HCT116 (cell line): ENCODE measurements at places on chromosomes 11 and 22. TPM values are rescaled to one million over a fixed set of nuclear protein-coding genes. Genes with fewer than 3 reads are reported as not detected.

Gene TRIM29
- total RNA-seq: 0.54 TPM

DNA sequence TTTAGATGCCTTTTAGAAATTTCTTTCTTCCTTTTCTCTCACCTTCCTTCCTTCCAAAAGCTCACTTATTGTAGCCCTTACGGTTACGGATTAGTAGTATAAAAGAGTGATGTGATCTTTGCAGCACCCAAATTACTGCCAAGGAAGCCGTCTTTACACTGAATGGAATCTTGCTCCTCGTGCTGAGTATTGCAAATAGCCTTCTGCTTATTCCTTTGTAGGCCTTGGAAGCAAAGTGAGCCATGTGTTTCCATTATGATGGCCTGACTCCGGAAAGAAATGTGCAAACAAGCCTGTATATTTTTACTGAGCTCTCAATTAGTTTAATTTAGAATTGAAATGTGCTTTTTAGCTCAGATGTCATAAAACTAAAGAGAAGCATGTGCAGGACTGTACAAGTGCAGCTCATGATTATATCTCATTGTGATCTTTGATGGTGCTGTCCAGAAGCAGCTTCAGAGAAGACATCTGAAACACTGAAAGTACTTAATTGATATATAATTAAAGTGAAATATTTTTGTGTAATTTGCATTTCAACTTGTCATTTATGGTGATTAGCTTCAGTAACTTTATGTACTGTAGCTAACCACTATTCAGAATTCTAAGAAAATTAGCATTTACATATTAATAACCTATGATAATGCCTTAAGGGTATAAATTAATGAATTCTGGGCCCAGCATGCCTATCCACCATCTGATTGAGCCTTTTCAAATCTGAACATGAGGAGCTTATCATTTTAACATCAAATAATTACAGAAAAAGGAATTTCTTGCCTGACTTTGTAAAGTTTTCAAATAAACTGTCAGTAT is 129.3 kb downstream of the GRIA4 start:
- H3K4me3 ChIP-seq: no peak overlapping the region
- DNase-seq: no peak

Gene HOATZ
- total RNA-seq: not detected

DNA sequence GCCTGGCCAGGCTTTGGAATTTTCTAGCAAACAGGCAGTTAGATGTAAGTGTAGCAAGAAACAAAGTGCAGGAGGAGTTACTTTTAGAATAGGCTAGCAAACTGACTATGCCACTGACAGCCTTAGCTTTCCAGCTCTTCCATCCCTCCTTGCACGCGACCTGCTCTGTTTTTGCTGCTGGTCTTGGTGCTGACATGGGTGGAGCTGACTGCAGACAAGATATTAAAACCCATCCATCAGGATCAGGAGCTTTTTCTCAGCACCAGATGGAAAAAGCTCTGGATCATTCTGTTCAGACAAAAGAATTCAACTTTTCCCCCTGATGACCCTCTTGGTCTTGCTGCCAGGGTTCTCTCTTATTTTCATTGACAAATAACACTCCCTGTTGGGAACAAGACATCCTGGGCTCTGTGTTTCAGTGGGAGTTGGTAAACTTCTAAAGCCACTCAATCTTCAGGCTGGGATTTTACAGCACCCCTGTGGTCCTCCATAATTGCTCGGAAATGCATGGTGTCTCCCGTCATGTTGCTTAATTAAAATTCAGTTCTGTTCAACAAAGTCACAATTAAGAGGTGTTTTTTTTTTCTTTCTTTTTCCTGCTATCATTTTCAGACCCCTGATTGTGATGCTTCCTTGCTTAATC is 240.0 kb upstream of the LARGE1 start:
- H3K4me3 ChIP-seq: no peak overlapping the region
- H3K27me3 ChIP-seq: no peaks in the 10 kb centered on the region
- H3K27ac ChIP-seq: no peak overlapping the region
- H3K4me1 ChIP-seq: no peaks in the 10 kb centered on the region
- no peak for DNase-seq

DNA sequence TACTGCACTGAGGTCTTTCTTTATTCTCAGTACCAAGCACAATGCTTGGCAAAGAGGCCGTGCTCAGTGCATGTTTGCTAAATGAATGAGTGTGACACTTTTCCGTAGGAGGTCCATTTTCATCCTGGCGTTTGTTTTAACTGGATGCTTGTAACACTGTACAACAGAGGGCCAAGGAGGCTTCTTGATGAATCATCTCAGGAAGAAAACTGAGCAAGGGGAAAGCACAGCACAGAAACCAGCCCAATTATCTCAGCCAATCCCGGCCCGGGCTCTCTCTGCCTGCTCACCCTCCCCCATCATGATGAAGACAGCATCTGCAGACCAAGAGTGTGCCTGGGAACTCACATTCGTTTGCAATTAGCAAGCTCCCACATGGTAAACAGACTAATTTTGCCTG is 570.3 kb downstream of the OPCML start:
- H3K36me3 ChIP-seq: no peaks in the 10 kb centered on the region
- no peaks in the 10 kb centered on the region for H3K27me3 ChIP-seq
- DNase-seq: no peak
- no peak overlapping the region for H3K27ac ChIP-seq

DNA sequence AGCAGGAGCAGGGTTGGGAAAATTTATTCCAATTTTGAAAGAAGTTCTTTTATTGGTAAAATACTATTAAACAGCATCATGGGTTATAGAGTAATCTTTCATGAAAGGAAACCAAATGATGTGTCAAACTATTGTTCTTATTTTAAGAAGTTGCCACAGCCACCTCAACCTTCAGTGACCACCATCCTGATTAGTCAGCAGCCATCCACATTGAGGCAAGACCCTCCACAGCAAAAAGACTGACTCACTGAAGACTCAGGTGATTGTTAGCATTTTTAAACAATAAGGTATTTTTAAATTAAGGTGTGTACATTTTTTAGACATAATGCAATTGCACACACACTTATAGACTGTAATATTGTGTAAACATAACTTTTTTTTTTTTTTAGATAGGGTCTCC is 3.7 kb upstream of the HEPHL1 start:
- no peaks in the 10 kb centered on the region for H3K36me3 ChIP-seq
- H3K27me3 ChIP-seq: no peaks in the 10 kb centered on the region
- no peak overlapping the region for H3K4me3 ChIP-seq
- no peak overlapping the region for H3K27ac ChIP-seq

Gene FGF4
- total RNA-seq: not detected

- H3K27ac ChIP-seq: peak overlapping the region; percentile 98
- peak overlapping the region; percentile 87 for H3K4me3 ChIP-seq
Measured at GRCh38 chr11:47409440-47410369, 1.3 kb downstream of the SLC39A13 start.

- H3K27me3 ChIP-seq: no peaks in the 10 kb centered on the region
- peaks cover 51% of the 10 kb centered on the region for H3K36me3 ChIP-seq
- no peak overlapping the region for H3K4me3 ChIP-seq
- H3K27ac ChIP-seq: no peak overlapping the region
- H3K4me1 ChIP-seq: peaks cover 9% of the 10 kb centered on the region
Measured at GRCh38 chr11:123055191-123055901, 6.6 kb downstream of the HSPA8 start.

DNA sequence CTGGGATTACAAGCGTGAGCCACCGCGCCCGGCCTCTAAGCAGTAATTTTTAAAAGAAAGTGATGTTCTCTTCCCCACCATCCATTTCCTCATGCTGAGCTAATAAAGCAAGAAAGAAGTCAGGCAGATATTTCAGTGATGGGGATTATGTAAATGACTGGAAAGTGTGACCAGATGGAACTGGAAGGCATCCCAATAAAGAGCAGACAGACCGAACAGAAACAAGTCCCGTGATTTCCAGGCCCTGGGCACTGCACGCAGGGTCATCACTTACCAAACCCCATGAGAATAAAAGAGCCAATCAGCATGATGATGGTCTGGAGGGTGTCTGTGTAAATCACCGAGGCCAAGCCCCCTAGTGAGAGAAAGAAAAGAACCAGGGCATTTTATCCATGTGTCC is 18.2 kb downstream of the SLC5A4 start:
- H3K27me3 ChIP-seq: no peaks in the 10 kb centered on the region
- peaks cover 3% of the 10 kb centered on the region; the same call in 1 of the 2 replicates for H3K4me1 ChIP-seq
- no peak for DNase-seq
- no peak overlapping the region for H3K4me3 ChIP-seq
- no peak overlapping the region for H3K27ac ChIP-seq
- H3K36me3 ChIP-seq: no peaks in the 10 kb centered on the region

- H3K4me3 ChIP-seq: no peak overlapping the region
- H3K36me3 ChIP-seq: no peaks in the 10 kb centered on the region
- no peak overlapping the region for H3K27ac ChIP-seq
- no peak for DNase-seq
- peaks cover 9% of the 10 kb centered on the region for H3K4me1 ChIP-seq
- H3K27me3 ChIP-seq: no peaks in the 10 kb centered on the region
Measured at GRCh38 chr11:359181-359714, 10.1 kb upstream of the B4GALNT4 start.

Gene MIOX
- 0.39 TPM for total RNA-seq

GRCh38 chr11:59053387-59053786 is 32.7 kb upstream of the GLYATL1B start:
- H3K4me1 ChIP-seq: no peaks in the 10 kb centered on the region
- no peak overlapping the region for H3K4me3 ChIP-seq
- H3K27ac ChIP-seq: no peak overlapping the region
- H3K27me3 ChIP-seq: 0 out of 2 replicates have a peak, but pooled peaks cover 4% of the 10 kb centered on the region
- DNase-seq: peak; percentile 40

Gene CDC45
- 43.4 TPM for total RNA-seq

Gene ASCL2
- not detected for total RNA-seq

Gene IGSF9B
- total RNA-seq: 12.4 TPM

DNA sequence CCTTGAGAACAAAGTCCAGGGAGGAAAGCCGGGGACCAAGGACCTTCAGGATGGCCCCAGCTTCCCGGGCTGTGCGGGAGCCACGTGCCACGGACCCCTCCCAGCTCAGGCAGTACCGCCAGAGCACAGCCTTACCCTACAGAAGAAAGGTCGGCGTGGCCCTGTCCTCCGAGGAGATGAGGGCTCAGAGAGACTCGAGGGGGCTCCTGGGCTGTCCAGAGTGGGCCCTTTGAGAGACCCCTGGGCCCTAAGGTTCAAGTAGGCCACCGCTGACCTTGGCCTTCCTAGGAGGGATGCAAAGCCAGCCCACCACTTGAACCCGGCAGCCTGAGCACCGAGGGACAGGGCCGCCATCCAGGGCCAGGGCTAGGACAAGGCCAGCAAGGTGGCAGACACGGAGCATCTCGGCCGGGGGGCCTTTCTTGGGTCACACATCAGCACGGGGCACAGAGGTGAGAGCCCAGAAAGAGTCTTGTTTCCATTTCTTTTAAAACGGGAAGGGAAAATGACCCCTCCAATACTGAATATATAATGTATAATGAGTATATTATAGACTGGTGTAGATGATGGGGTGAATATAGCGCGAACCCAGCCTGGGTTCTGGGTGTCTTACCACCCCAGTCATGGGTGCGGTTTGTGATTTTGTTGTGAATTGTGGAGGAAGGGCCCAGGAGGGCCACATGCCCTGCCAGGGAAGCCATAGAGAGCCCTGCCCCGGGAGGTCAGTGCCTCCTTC is 34.4 kb upstream of the PPARA start:
- H3K4me1 ChIP-seq: peaks cover 5% of the 10 kb centered on the region; the same call in 1 of the 2 replicates
- peaks cover 9% of the 10 kb centered on the region; the same call in 1 of the 2 replicates for H3K36me3 ChIP-seq
- H3K27me3 ChIP-seq: no peaks in the 10 kb centered on the region
- H3K27ac ChIP-seq: peak overlapping the region; percentile 45; the same call in 1 of the 2 replicates

GRCh38 chr11:46431211-46431610 is 39.6 kb upstream of the CHRM4 start:
- no peaks in the 10 kb centered on the region for H3K27me3 ChIP-seq
- H3K4me3 ChIP-seq: no peak overlapping the region
- H3K4me1 ChIP-seq: no peaks in the 10 kb centered on the region
- H3K36me3 ChIP-seq: peaks cover 5% of the 10 kb centered on the region; the same call in 1 of the 2 replicates
- DNase-seq: no peak

GRCh38 chr11:114970927-114971645 is 292.8 kb downstream of the NXPE2 start:
- no peak for DNase-seq
- no peak overlapping the region for H3K4me3 ChIP-seq
- H3K36me3 ChIP-seq: no peaks in the 10 kb centered on the region
- H3K4me1 ChIP-seq: no peaks in the 10 kb centered on the region
- H3K27me3 ChIP-seq: no peaks in the 10 kb centered on the region
- no peak overlapping the region for H3K27ac ChIP-seq

DNA sequence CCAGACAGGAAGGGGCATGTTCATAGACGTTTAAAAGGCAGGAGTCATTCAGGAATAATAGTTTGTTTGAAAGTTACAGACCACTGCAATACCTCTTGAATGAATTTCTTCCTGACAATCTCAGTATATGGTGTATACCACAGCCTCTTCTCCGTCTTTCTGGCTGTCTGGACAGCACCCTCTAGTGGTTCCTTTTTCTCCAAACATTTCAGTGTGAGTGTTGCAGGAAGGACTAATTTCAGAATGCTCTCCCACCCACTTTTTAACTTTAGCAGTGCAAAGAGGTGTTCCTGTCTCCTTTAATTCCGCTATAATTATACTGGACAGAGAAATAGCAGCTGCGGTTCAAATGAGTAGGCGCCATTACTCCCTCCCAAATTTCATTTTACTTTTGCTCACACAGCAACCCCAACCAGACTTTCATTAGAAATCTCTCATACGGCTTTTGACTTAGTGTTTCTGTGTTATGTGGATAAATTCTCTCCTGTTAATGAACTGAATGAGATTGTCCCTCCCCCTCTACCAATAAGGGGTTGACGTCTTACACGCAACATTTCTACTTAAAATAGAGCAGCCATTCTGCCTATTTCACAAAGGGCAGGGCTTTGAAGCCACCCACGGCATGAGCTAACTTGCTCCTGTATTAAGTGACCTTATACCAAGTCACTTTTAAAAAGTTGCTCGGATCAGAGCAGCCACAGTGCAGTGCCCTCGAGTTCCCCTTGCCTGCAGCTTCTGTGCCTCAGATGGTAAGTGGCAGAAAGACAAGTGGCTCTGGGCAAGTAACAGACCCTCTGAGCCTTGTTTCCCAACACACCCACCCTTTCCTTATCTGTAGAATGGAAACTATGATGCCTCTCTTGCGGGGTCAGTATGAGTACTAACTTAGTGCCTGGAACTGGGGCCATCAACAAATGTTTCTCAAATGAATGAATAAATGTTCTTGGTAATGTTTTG is 368.6 kb downstream of the OPCML start:
- H3K4me3 ChIP-seq: no peak overlapping the region
- no peaks in the 10 kb centered on the region for H3K36me3 ChIP-seq
- DNase-seq: no peak
- H3K27me3 ChIP-seq: no peaks in the 10 kb centered on the region

- no peaks in the 10 kb centered on the region for H3K27me3 ChIP-seq
- DNase-seq: no peak
- H3K4me3 ChIP-seq: no peak overlapping the region
- H3K27ac ChIP-seq: no peak overlapping the region
- no peaks in the 10 kb centered on the region for H3K36me3 ChIP-seq
Measured at GRCh38 chr11:11513422-11513821, 108.4 kb downstream of the GALNT18 start.

- H3K27ac ChIP-seq: no peak overlapping the region
- H3K4me1 ChIP-seq: no peaks in the 10 kb centered on the region
- no peak overlapping the region for H3K4me3 ChIP-seq
- H3K27me3 ChIP-seq: no peaks in the 10 kb centered on the region
- DNase-seq: no peak
- H3K36me3 ChIP-seq: no peaks in the 10 kb centered on the region
Measured at GRCh38 chr11:75069473-75069872, 27.2 kb downstream of the OR2AT4 start.
